ENCODE measurements at places on chromosomes 7 and 10.

GRCh38 chr10:43681220-43681619 is 32.5 kb upstream of the ZNF32 start:
- DNase-seq, result no peak

GRCh38 chr10:36573246-36573645 is 552.2 kb upstream of the ANKRD30A start:
- DNase-seq, result no peak

GRCh38 chr7:23472956-23473843 is 2.9 kb upstream of the IGF2BP3 start:
- no peak for DNase-seq

DNA sequence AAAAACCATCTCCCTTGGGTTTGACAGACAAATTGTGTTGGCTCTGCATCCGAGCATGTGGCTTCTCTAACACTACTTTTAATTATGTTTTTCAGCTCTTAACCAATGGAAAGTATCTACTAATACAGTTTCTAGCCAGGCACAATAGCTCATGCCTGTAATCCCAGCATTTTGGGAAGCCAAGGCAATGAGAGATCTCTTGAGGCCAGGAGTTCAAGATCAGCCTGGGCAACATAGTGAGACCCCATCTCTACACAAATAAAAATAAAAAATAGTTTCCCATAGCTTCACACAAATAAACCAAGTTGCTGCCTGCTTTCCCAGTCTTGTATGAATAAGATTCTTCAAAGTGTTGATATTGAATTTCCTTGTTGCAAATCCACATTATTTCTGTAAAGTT is 13.8 kb upstream of the ARHGAP12 start:
- no peak for DNase-seq

DNA sequence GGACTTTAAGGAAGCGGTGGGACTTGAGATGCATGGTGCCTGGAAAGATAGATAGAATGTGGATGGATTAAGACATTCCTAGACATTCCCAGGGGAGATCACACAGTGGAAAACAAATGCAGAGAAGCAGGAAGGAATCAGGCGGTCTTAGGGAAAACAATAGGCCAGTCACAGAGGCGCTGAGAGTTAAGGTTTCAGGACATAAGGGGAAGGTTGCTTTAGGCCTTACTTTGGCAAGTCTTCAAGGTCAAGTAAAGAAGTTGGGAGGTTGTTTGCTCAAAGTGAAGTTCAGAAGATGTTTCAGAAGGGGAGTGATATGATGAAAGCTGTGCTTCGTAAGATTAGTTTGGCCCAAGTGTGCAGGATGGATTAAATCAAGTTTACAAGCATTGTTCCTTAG is 109.4 kb downstream of the SUGCT start:
- DNase-seq, result no peak

DNA sequence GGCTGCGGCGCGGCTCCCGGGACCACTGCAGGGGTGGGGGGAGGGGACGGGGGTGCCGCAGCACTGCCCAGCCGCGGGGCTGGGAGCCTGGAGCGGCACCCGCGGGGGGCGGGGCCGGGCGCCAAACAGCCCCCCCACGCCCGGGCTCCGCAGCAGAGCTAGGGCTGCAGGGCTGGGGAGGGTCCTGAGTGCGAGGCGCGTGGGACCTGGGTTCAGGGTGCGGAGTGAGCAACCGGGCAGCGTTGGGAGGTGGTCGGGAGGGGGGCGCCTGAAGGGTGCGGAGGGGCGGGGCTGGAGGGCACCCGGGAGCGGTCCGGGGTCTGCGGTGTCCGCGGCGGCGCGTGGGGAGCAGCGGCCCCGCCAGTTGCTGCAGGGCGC is 528 bp downstream of the CAMK2G start:
- no peak for DNase-seq

DNA sequence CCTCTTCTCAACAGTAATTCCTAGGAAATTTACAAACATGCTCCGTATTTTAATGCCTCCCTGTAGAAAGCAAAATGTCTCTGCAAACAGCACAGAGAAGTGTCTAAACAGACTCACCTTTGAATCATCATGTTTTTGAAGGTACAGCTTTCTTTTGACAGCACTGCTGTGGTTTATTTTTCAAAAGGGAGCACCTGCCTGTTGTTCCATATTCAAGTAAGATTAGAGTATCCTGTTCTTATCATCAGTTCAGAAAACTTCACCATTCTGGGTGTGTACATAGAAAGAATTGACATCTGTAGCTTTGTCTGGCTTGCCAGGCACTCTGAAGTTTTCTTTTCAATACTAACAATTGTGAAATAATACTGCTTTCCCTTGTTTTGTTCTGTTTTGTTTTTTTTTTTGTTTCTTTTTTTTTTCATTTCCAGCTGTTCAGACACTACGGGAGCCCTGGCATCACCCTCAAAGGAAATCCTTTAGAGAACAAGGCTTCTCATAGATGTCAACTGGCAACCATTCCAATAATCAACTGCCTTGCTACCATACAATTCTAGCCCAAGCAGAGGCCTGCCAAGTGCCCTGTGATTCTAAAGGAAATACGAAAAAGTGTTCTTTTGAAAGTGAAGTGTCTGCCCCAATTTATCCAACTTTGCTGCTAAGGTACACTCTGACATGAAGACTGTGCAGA is 275.9 kb downstream of the PRPF18 start:
- no peak for DNase-seq
